ENCODE measurements at places on chromosomes 7 and 10.

GRCh38 chr7:49001610-49002033 lies 77.3 kb downstream of the CDC14C start:
- no peak for DNase-seq

- no peak for DNase-seq
Measured at GRCh38 chr10:21724020-21724589, 190.1 kb downstream of the MLLT10 start.

DNA sequence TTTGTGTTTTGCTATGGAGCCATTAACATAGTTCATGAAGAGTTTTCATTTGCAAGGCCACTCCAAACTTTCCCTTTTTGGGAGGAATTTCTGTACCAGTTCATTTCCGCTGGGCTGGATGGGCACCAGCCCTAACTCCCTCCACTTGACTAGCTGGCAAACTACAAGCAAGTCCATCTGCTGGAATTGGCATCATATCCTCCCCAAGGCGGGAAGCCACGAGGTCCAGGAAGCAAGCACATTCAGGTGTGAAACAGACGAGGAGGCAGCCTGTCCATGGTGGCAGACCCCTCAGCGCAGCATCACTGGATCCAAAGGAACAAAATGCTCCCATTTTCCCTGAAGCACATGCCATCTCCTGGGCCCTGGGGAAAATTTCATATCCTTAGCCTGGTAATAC lies 125.8 kb downstream of the ABLIM1 start:
- no peak for DNase-seq

DNA sequence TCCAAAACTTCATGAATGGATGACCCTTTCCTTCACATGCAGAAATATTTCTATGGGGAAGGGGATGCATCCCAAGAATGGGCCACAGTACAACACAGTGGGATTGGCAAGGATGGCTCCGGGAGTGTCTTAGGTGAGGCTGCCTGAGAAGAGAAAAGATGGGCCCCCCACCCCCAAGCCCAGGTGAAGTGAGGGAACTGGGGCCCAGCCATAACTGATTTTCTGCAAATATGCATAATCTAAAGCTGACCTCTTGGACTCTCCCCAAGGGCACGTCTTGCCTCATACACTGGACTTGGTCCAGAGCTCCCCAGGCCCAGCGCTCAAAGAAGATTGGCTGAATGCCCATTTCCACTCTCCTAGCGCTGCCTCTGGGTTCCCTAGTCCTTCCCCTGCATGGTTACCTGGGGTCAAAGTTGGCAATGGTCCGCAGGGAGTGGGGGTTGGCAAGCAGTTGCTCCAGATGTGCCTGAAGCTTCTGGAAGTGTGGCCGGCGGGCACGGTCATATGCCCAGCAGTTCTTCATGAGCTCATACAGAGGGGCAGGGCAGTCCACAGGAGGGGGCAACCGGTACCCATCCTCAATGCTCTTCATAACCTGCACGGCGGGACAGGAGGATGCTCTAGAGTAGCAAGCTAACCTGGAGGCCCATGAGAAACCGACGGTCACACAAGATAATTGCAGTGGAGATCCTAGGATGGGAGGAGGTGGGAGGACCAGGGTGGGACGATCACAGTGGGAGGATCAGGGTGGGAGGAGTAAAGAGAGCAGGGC lies 12.3 kb downstream of the ZYX start:
- DNase-seq = no peak

- no peak for DNase-seq
Measured at GRCh38 chr7:55086413-55087201, 67.8 kb downstream of the EGFR start.

DNA sequence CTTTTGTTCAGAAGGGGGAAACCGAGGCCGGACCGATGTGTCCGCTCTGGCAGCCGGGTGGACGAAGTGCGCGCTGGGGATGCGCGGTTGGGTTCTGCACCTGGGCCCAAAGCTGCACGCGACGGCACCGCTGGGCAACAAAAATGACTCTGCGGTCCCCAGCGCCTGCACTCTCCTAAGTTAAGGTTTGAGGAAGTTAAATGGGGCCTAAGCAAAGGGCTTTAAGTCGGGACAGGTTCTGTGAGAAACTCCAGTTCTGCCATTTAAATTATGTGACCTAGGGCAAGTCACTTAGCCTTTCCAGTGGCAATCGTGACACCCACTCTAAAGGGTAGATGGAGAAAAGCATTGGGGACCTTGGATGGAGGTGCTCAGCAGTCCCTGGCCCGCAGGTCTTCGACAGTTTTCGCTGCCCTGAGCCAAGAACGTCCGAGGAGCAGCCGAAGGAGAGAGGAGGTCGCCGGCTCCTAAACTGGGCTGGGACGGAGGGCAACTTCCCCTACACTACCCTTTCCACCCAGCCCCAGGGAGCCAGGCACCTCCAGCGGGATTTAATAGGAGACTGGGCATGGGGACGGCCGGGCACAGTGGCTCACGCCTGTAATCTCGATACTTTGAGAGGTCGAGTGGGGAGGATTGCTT lies 534 bp upstream of the ACBD5 start:
- no peak for DNase-seq

GRCh38 chr10:114643158-114643557 lies 14.9 kb downstream of the ABLIM1 start:
- DNase-seq = no peak

DNA sequence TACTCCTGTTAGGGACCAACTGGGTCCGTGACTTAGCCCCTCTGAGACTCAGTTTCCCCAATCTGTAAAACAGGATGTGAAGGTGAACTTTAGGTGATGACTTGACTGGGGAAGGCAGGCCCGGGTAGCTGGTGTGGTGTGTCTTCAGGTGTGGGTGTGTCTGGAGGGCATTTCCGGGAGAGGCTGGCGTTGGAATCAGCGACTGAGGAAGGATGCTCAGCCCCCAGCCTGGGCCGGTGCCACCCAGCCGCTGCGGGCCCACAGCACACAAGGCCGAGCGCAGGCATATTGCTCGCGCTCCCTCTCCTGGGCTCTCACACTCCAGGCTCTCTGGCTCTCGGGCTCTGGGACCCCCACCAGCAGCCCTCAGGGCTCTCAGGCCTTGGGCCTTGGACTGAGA lies 31.7 kb upstream of the CNPY1 start:
- DNase-seq = no peak

- DNase-seq = no peak
Measured at GRCh38 chr7:110839866-110840265, 251.1 kb upstream of the LRRN3 start.

GRCh38 chr10:9294132-9294663 lies 1239.7 kb downstream of the GATA3 start:
- no peak for DNase-seq

- no peak for DNase-seq
Measured at GRCh38 chr7:66452165-66452564, 176.5 kb upstream of the KCTD7 start.

DNA sequence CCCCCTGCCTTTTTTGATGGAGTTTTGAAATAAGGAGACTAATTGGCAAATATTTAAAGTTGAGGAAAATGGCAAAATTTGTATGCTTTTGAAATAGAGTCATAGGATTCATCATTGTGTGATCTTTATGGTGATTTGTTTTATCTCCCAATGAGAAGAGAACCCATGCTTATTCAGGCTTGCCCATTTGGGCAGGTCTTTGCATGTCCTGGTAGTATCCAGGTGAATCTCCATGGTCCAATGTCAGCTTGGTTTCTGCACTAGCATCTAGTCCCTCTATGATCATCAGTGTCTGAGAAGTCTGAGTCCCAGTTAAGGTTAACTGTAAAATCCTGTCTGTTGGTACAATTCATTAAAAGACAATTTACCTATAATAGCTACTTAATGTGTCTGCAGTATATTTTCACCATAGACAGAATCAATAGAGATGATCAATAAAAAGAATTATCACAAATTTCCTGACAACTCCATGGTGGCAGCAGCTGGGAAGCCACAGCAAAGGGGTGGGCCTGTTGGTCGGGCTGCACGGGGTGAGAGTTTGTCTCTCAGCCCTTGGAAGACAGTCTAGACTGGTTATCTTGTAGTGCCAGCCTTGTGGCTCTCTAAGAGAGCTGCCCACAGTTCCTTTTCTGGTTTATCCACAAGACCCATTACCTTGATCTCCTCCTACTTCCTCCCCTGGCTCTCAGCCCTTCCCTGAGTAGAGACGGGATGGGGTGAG lies 22.2 kb upstream of the BMPER start:
- DNase-seq = no peak

GRCh38 chr7:140726281-140726680 lies 29.8 kb downstream of the NDUFB2 start:
- no peak for DNase-seq

DNA sequence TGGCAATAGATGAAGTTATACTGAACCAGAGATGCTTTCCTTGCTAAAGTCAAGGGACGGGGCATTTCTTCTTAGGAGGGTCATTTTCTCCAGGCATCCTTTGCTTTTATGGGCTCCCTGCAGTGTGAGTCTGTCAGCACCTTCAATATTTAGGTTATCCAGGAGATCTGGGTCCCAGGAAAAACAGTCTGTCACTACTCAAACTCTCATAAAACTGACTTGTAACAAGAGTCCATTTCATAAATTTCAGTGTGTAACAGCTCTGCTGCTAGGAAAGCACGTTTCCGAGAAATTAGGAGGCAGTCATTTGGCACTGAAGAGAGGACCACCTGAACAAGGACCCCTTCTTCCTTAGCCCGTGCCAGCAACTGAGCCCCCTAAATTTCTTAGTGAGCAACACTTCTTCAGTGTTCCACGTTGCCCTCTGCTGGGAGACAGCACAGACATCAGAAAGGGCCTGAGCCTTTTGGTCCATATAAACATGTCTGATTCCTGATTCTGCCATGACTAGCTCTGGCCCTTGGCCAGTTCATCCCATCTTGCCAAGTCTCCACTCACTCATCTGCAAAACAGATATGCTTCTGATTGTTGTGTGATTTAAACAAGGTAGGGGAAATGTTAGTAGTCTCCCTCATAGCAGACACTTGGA lies 7.2 kb downstream of the GCC1 start:
- DNase-seq = no peak

GRCh38 chr10:128744811-128745305 lies 618.6 kb upstream of the MKI67 start:
- DNase-seq = no peak

GRCh38 chr10:79939969-79940368 lies 8.9 kb downstream of the SFTPD start:
- DNase-seq = no peak

DNA sequence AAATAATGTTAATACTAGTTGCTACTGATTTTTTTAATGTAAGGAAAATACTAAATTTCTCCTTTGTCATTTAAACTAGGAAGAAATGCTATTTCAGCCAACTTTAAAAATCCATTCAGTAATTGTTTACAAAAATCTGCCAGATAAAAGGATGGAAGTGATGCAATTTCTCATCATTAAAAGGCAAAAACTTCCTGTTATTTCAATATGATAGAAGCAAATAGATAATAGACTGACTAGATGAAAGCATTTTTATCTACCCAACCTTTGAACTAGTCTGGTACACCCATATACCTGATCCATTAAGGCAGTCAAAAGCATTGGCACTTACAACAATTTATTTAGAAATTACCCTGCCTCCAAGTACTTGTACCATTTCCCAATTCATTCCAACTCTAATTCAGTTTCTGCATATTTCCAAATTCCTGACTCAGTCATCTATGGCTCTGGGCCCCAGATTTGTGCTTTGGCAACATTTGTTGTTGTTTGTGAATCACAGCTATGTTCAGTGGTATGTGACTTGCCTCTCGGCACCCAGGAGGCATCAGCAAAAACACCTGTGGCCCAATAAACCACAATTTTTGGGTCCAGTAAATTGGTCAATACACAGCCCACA lies 482.6 kb upstream of the SEMA3A start:
- no peak for DNase-seq

GRCh38 chr10:13331646-13332045 lies 16.4 kb downstream of the SEPHS1 start:
- no peak for DNase-seq

DNA sequence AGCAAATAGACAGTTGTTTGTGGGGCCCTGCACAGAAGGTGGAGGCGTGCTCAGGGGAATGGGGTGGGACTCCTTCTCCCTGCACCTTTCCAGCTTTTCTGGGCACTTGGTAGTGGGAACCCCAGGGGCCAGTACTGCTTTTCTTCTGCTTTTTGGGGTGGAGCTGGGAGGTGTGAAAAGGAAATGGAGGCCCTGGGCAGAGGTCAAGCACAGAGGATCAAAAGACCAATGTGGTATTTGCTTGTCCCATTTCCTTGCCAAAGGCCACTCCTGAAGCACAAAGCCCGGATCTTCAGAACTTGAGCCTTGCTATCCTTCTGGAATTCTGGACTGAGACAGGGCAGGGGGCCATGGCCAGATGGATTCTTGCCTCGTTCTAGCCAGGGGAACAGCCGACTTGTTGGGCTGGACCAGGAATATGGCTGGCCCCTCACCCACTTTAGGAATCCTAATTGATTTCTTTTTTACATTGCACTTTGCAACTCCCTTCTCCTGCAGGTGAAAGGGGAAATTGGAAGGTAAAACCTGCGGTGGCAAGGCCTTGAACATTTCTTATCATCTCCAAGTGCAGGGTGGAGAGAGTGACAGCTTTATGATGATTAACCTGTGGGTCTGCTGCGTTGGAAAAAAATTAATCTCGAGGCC lies 26.5 kb downstream of the ADRA2A start:
- DNase-seq = no peak

- DNase-seq = no peak
Measured at GRCh38 chr7:104894726-104895521, 119.1 kb upstream of the KMT2E start.

- no peak for DNase-seq
Measured at GRCh38 chr10:48523212-48523819, 81.6 kb downstream of the ARHGAP22 start.

GRCh38 chr10:105413997-105414396 lies 772.9 kb downstream of the SORCS3 start:
- no peak for DNase-seq

GRCh38 chr10:58593008-58593407 lies 80.3 kb downstream of the BICC1 start:
- DNase-seq = no peak

- DNase-seq = no peak
Measured at GRCh38 chr7:30831936-30832335, 60.7 kb downstream of the MINDY4 start.

DNA sequence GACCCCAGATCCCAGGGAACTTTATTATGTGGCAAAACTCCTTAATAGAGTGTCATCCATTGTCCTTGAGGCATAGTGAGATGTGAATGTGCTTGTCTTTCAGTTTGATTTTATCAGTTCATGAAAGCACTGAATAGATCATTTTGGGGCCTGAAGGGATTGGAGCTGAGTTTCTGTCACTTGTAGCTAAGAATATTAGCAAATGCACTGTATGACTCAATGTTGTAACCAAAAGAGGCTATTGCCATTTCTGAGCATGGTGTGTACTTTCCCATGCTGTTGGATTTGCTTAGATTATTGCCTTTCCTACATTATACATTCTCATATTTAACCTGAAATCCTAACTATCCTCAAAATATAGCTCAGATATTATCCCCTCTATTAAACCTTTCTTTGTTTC lies 130.4 kb downstream of the PRKG1 start:
- DNase-seq = no peak

Measured in stimulated activated CD8-positive, alpha-beta memory T cell treated with anti-CD3 and anti-CD28 coated beads, Interleukin-15, amount 100 ng/mL, for 48 hours (primary cell).